IPS DF 6.9 (cell line): ENCODE measurements at places on chromosomes 11 and 22.

DNA sequence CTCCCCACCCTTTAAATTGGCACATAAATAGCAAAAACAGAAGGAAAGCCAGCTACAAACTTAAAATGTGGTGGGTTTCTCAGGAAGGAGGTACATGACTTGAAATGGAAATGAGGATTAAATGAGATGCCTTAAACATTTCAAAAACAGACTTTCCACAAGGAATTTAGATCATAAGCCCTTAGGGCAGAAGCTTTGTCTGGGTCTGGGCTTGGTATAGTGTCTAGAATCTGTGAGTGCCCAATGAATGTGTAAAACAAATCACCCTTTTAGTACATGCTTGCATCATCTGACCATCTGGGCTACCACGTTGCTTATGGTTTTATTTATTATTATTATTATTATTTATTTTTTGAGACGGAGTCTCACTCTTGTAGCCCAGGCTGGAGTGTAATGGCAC lies 37.1 kb upstream of the CREB3L1 start:
- no peak for DNase-seq

DNA sequence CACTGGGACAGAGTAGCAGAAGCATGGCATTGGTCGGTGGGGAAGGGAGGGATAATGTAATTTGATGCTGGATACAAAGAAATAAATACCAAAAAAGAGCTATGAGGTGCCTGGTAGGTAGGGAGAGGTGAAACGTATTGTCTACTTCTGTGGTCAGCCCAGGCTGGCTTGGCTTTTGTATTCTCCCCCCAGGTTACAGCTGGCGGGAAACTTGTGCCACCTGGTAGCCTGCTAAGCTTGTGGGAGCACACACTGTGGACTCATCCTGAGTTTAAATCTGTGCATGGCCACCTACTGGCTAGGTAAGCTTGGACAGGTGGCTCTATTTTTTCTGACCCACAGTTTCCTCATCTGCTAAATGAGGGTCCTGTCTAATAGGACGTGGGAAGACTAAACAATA lies 165.2 kb upstream of the E2F8 start:
- no peak for DNase-seq

- no peak for DNase-seq
Observed at GRCh38 chr11:13297917-13298356, 20.3 kb downstream of the BMAL1 start.

DNA sequence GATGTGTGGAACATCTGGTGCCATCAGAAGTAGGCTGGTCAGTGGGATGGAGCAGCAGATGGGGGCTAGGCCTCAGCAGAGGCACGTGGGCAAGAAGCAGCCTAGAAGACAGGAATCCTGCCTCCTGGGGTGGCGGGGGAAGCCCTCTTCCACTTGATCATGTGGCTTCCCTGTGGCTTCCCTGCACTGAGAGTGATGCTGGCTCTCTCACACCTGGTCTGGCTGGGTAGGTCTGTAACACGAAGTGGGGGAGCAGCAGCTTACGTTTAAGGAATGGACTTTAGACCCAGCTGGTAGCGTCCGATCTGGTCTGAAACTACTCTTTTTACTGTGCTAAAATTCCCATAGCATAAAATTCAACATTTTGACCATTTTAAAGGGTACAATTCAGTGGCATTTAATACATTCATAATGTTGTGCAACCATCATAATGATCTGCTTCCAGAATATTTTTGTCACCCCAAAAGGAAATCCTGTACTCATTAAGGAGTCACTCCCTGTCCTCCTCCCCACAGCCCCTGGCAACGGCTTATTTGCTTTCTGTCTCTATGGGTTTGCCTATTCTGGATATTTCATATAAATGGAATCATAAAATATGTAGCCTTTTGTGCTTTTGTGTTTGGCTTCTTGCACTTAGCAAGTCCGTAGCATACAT lies 21.7 kb downstream of the PTPN5 start:
- no peak for DNase-seq

GRCh38 chr22:41106122-41106968 lies 14.0 kb downstream of the EP300 start:
- no peak for DNase-seq

- no peak for DNase-seq
Observed at GRCh38 chr11:17129003-17129402, 51.5 kb upstream of the RPS13 start.
